Naive thymus-derived CD8-positive, alpha-beta T cell (primary cell): ENCODE measurements at places on chromosomes 12 and 14. TPM values are rescaled to one million over a fixed set of nuclear protein-coding genes. Genes with fewer than 3 reads are reported as not detected.

MARCHF9 gene
- polyA plus RNA-seq = 2.2 TPM

EXOC3L4 gene
- polyA plus RNA-seq = not detected

ST8SIA1 gene
- 0.46 TPM for polyA plus RNA-seq

RSRC2 gene
- polyA plus RNA-seq = 47.5 TPM

SPTB gene
- polyA plus RNA-seq = not detected

LRP1-AS gene
- polyA plus RNA-seq = not detected

SOX5 gene
- not detected for polyA plus RNA-seq

SLC17A8 gene
- not detected for polyA plus RNA-seq

CLEC2A gene
- polyA plus RNA-seq = not detected

LRRC10 gene
- not detected for polyA plus RNA-seq

CIROP gene
- polyA plus RNA-seq = not detected

LMNTD1 gene
- polyA plus RNA-seq = not detected

ESRRB gene
- polyA plus RNA-seq = not detected

NRL gene
- polyA plus RNA-seq = 3.0 TPM
